ENCODE measurements at places on chromosomes 16 and 17.

- no peak for DNase-seq
These were observed 1.5 kb downstream of the HOXB5 start for GRCh38 chr17:48592057-48592514.

GRCh38 chr16:29719063-29719462 lies 26.7 kb downstream of the C16orf54 start:
- no peak for DNase-seq

DNA sequence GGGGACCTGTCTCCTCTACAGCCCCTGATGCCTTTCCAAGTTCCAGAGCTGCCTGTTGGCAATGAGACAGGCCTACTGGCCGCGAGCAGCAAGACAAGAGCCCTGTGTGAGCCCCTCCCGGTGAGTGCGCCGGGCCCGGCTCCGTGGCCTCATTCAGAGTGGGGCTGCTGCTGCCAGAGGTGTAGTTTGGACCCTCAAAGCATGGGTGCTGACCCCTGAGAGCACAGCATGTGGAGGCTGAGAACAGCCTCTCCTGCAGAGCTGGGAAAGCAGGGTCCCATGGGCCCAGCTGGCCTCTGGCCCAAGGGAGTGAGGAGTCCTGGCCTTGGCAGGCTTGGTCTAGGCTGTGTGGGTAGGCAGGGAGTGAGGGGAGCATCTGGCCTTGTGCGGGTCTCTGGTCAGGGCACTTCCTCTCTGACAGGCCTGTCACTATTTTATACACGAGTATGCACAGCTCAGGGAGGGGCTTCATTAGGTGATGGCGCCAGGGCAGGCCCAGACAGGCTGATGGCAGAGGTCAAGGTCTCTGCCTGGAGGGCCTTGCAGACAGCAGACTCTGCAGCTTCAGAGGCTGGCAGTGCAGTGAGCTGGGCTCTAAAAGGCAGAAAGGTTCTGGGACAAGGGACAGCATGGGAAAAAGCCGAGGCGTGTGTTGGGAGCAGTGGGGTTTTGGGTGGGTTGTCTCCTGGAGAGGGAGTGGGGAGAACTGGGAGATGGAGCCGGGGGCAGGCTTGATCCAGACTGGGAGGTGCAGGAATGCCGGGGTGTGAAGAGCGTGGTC lies 43.4 kb downstream of the ADCY7 start:
- DNase-seq: no peak

DNA sequence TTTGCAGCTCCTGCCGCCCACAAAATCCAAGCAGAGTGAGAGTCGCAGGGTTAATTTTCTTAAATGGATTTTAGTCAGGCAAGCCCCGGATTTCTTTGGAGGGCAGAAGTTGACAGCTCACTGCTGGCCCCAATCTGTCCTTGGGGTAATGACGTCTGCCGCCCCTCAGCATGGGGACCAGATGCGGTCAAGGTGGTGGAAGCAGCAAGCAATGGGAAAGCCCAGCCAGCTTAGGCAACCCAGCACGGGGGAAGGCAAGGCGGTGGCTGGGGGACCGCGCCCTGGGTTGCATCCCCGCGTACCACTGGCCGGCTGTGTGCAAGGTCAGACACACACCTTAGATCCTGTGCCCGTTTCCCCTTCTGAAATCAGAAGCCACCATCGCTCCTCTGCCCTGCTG lies 321.7 kb downstream of the C16orf95 start:
- no peak for DNase-seq

DNA sequence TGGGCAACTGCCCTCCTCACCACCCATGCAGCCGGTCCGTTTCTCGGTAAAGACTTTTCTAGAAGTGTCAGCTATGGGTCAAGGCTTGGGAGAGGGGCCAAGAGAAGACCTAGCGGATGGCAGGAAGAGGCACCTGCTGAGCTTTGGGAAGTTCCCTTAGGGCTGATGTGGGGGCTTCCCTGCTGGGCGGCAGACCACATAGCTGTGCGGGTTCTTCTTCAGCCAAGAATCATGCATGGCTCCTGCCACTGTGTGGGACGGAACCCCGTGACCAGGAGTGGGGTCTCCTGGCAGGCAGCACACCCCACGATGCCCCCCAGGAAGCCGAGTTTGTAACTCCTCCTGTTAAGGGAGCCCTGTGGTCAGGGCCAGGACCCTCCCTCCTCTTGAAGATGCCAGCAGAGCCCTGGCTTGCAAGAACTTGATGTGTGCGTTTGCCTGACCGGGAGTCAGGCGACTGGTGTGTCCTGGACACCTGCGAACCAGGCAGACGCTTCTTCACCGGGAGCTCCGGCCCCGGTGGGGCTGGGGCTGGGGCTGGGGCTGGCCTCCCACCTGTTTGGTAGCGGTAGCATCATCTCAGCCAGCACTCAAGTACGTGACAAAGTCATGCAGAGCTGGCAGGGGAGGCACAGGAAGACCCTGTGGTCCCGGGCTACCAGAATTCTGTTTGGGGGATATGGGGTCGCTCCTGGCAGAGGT lies 17.7 kb upstream of the SLC38A10 start:
- no peak for DNase-seq

GRCh38 chr17:12977008-12977751 lies 40.6 kb downstream of the ELAC2 start:
- no peak for DNase-seq

DNA sequence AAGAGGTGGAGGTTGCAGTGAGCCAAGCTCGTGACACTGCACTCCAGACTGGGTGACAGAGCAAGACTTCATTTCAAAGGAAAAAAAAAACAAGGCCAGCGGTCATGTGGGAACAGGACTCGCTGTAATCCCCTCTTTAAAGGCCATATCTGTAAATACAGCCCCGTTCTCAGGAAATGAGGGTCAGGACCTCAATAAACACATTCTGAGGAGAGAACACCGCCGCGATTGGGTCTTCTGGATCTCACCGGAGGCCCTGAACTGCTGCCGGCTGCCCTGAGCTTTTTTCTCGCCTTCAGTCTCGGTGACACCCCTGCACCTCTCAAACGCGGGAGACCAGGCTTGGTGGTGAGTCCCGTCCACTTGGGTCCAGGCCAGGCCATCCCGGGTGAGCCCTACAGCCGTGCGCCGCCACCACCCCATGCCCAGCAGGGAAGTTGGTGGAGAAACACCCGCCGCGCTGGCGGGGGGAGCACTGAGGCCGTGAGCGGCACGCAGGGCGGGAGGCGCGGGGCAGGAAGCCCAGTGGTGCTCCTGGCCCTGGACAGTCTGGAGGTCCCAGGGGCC lies 28.4 kb downstream of the SLC25A10 start:
- no peak for DNase-seq

GRCh38 chr16:3861808-3862451 lies 18.6 kb downstream of the CREBBP start:
- DNase-seq: no peak

- no peak for DNase-seq
These were observed 21.4 kb downstream of the BAIAP2 start for GRCh38 chr17:81056312-81056711.

GRCh38 chr16:51404386-51404785 lies 253.3 kb upstream of the SALL1 start:
- no peak for DNase-seq

GRCh38 chr16:8961811-8962390 lies 1.8 kb downstream of the USP7 start:
- no peak for DNase-seq

DNA sequence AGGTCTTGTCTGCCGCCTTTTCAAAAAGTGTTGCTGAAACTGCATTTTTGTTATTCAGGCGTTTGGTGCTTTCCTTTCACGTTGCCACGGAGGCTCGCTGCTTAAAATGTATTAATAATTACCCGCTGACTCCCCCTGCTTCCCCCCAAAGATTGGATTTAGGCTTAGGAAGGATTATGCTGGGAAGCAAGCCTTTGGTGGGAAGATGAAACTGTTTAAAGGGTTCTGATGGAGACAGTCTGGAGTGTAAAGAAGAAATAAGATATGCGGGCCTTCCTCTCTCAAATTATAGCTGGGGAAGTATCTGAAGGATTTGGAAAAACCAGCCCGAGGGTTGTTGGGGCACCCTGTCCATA lies 1.1 kb downstream of the KSR1 start:
- no peak for DNase-seq

GRCh38 chr16:81461766-81462165 lies 17.2 kb downstream of the CMIP start:
- no peak for DNase-seq

- no peak for DNase-seq
These were observed 14.1 kb downstream of the C17orf67 start for GRCh38 chr17:56819431-56820145.

GRCh38 chr17:21537302-21537701 lies 155.0 kb upstream of the KCNJ18 start:
- no peak for DNase-seq

DNA sequence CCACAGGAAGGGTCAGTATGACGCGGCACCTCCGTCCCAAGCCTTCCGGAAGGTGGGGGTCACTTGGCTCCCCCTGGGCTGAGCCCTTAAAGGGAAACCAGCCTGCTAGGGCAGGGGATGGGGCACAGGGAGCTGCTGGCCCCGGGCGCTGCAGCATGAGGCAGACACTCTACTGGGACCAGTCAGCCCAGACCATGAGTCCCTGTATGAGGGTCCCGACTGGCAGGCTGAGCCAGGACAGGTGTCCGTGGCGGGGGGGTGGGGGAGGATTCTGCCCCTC lies 43.4 kb upstream of the ZC3H18 start:
- DNase-seq: no peak

- DNase-seq: peak; percentile 59
These were observed 136.0 kb upstream of the TNRC6C start for GRCh38 chr17:77822302-77823030.

GRCh38 chr16:54060599-54061421 lies 225.8 kb downstream of the IRX3 start:
- no peak for DNase-seq

DNA sequence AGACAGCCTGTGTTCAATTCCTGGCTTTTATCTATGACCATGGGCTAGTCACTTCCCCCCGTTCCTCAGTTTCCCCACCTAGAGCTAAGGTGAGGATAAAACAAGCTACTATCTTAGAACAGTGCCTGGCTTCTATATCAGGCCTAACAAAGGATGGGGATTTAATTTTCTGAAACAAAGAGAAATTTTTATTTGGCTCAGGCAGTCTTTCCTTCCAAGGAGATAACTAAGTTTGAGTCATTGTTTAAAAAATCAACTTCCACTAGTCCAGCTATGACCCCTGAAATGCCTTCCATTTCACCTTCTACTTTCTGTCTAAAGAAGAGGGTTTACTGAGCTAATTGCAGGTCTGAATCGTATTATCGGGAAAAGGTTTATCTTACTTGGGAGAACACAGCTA lies 99.0 kb downstream of the CMIP start:
- no peak for DNase-seq

- DNase-seq: no peak
These were observed 4.8 kb downstream of the SPATA2L start for GRCh38 chr16:89696670-89697128.

- no peak for DNase-seq
These were observed 4.0 kb downstream of the PRKCA start for GRCh38 chr17:66306446-66306845.

DNA sequence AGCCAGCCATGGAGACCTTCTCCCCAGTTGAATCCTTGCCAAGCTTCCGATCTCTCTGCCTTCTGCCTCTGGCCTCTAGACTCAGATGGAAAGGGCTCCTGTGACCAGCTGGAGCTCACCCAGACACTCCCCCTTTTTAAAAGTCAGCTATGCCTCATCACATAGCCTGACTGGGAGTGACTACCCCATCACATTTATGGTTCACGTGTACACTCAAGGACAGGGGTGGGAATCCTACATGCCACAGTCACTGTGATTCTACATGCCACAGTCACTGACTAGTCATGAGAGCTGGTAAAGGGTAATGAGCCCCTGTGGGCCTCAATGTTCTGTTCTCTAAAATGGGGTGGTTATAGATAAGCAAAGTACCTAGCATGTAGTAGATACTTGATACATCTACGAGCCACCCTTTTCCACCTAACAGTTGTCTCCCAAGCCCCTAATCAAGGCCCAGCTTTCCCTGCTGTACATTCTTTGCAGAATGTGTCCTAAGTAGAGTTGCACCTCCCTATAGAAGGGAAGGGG lies 85.1 kb downstream of the RGS9 start:
- no peak for DNase-seq

- DNase-seq: no peak
These were observed 2.8 kb downstream of the ACE start for GRCh38 chr17:63479495-63480184.

GRCh38 chr16:1002399-1003166 lies 21.0 kb downstream of the SOX8 start:
- DNase-seq: no peak

GRCh38 chr17:82972836-82973372 lies 106.5 kb upstream of the METRNL start:
- no peak for DNase-seq

DNA sequence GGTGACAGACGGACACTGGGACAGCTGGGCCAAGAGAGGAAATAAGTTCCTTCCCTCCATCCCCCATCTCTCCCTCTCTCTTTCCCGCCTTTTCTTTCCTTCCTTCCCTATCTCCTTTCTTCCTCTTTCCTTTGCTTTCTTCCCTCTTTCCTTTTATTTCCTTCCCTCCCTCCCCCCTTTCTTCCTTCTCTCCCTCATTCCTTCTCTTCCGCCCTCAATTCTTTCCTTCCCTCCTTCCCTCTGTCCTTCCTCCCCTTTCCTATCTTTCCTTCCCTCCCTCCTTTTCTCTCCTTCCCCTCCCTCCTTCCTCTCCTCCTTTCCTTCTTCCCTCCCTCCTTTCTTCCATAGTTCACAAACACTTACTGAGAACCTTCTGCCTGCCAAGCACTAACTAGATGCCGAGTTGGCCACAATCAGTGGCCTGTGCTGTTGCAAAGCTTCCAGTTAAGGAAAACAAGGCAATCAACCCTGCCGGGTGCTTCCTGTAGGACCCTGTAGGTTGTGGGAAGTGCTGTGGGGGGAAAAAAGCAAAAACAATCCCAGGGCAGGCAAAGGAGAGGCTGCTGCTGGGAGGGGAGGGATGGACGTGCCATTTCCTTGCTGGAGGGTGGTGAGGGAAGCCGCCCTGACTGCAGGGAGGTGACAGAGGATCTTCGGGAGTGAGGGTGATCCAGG lies 31.7 kb downstream of the ABCC6 start:
- DNase-seq: no peak

- no peak for DNase-seq
These were observed 17.9 kb downstream of the SALL1 start for GRCh38 chr16:51133183-51133582.

- peak; percentile 52 for DNase-seq
These were observed 83.1 kb downstream of the NT5M start for GRCh38 chr17:17386094-17386800.

DNA sequence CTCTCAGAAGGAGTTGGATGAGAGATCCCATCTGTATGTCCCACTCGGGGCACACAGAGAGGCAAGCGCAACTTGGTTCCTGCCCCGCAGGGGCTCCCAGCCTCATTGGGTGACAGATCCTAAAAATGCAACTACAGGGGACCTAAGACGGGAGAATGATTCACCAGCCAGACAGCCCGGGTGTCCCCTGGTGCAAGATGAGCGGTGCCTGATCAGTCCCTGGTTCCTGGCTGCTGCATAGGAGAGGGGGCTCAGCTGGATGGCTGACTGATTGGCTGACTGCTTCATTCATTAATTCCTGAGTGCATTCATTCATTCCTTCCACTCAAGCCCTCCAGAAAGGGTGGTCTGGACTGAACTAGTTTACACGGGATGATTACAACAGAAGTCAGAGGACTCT lies 22.0 kb downstream of the WNT3 start:
- no peak for DNase-seq

DNA sequence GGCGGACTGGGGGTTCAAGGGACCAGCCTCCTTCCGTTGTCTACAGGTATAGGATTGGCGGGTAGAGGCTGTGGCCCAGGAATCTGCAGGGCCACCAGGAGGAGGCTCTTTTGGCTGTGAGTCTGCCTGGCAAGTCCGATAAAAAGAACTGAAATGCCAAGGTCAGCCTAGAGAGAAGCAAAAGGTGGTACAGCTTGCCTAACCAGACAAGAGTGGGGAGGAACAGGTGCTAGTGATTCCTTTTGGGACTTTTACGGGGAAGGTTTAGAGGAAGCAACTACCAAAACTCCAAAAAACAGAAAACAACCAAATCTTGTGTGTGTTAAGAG lies 5.6 kb upstream of the EVPL start:
- DNase-seq: no peak
